ENCODE measurements at places on chromosomes 1 and 21.

DNA sequence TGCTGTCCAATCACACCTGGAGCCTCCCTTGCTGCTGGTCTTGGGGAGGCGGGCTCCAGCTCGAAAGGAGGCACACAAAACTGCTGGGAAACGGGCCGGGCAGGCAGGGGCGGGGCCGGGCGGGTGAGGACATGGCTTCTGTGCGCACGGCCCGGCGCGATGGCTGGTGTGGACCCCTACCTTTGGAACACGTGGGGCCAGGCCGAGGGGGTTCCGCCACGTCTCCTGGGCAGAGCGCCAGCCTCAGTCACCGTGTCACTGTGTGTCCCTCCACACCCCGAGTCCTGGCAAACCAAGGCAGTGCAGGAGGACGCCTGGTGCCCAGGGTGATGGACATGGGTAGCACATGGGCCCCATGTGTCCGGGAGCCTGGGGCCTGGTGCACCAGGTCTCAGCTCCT is 42.0 kb upstream of the ADARB1 start:
- DNase-seq = no peak

DNA sequence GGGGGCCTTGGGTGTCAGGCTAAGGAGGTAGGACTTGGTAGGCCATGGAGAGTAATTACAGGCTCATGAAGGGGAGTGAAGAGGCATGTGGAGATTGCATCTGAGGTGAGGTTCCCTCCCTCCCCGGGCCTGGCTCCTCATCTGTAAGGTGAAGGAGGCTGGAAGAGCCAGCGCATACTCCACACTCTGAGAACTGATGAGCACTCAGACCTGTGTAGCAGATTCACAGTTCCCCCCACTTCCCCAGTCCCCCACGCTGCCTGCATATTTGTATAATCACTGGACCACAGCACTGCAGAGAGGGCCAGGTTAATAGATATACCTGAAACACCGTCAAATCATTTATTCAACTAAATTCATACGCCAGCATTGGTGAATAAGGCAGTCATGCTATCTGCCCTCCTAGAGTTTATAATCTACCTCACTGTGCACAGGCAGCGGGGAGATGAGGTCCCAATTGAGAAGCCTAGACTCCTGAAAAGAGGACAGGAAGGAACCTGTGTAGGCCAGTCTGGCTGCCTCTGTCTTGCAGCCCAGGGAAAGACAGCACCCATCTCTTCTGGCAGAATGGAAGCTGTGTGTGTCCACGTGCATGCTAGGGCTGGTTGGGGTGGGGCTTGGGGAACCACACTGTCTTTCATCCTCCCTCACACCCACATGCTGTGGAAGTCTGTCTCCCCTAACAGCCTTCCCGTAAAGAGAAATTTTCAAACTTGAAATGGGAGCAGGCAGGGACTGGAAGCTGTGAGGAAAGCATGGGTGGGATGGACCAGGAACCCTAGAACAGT is 110.6 kb upstream of the ATP1A1 start:
- no peak for DNase-seq

DNA sequence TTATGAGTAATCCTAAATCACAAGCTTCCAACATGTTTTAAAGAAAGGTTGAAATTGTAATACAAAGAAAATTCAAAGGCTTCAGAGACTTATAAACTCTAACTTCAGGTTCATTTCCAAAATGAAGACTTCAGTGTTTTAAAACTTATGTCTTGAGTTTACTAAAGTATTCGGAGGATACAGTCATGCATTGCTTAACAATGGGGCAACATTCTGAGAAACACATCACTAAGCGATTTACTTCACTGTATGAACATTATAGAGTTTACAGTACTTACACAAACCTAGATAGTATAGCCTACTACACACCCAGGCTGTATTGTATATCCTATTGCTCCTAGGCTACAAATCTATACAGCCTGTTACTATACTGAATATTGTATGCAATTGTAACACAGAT is 38.3 kb downstream of the CEP170 start:
- DNase-seq = no peak

- peak; percentile 25 for DNase-seq
Measured at GRCh38 chr1:157269656-157270375, 131.6 kb upstream of the ETV3 start.

- DNase-seq = no peak
Measured at GRCh38 chr21:26804895-26805609, 40.2 kb downstream of the ADAMTS1 start.

GRCh38 chr1:108668777-108669176 is 7.9 kb upstream of the HENMT1 start:
- DNase-seq = no peak

DNA sequence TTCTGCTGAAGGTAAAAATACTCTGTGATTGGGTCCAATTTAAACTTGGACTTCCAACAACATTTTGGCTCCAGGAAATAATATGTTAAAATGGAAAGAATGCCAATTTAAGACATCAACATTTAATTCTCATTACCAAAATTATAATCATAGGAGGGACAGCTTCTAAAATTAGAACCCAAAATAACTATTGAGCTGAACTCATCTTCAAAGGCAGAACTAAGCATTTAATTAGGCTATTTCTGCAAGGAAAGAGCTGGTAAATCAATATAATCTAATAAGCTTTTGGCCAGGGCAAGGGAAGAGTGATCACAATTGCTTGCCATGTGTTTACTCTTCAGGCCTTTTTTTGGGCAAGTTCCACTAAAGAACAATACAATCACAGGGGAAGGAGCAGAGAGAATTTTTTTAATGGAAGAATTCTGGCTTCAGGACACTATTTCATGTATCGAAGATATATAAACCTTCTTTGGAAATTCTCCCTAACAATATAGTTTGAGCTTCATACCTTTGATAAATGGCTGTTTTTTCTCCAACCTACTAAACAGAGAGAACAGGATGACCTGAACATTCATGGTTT is 133.1 kb upstream of the PTBP2 start:
- no peak for DNase-seq

GRCh38 chr1:14977338-14977931 is 176.1 kb upstream of the TMEM51 start:
- DNase-seq = no peak

- DNase-seq = no peak
Measured at GRCh38 chr1:244709476-244710368, 56.8 kb downstream of the DESI2 start.

GRCh38 chr21:39319251-39319756 is 5.9 kb upstream of the BRWD1 start:
- DNase-seq = no peak

DNA sequence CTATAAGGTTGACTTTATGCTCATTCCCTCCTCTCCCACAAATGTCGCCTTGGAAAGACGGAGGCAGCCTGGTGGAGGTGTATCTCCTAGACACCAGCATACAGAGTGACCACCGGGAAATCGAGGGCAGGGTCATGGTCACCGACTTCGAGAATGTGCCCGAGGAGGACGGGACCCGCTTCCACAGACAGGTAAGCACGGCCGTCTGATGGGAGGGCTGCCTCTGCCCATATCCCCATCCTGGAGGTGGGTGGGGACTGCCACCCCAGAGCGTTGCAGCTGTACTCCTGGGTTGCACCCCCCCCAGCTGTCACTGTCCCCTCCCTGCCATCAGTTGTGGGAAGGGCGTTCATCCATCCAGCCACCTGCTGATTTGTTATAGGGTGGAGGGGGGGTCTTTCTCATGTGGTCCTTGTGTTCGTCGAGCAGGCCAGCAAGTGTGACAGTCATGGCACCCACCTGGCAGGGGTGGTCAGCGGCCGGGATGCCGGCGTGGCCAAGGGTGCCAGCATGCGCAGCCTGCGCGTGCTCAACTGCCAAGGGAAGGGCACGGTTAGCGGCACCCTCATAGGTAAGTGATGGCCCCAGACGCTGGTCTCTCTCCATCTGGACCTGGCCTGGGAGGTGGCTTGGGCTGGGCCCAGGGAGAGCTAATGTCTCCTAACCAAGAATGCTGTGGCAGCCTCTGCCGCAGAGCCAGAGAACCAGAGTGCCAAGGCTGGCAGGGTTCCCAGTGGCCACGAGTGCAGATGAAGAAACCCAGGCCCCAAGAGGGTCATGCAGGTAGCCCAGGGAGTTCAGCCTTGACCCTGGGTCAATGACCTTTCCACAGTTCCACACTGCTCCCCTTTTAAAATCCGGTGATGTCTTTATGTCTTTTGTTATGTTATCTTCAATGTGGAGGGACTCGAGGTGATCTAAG is 13.1 kb downstream of the PCSK9 start:
- DNase-seq = no peak

DNA sequence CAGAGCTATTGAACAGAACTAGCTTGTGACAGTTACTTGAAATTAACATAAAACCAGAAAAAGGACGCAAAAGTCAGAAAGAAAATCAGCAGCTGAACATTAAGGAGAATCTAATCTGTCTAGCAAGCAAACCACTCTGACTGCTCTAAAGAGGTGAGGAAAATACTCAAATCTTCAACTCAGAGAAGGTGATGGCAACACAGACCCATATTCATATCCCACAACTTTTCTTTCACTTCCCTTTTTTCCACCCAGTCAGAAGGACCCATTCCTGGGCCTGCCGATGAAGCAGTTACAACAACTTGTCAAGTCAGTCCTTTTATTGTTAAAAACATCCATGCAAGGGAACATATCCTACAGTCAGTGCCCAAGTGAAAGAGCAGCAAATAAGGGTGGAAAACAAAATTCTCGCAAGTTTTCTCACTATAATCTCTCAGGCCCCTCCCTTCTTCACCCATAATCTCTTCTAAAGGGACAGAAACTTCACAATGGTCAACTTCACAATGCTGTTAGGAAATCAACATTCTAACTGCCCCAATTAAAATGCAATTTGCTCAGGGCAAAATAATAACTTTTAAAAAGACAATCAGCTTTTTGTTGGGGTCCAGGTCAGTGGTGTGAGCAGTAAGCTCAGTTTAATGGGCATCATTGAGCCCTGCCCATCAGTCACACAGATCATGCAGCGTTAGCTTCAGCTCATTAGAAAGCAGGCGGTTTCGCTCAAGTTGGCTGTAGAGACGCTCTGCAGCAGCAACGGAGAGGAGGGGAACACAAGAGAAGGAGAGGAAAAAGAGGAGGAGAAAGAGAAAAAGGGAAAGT is 3.6 kb upstream of the NUP210L start:
- DNase-seq = no peak

DNA sequence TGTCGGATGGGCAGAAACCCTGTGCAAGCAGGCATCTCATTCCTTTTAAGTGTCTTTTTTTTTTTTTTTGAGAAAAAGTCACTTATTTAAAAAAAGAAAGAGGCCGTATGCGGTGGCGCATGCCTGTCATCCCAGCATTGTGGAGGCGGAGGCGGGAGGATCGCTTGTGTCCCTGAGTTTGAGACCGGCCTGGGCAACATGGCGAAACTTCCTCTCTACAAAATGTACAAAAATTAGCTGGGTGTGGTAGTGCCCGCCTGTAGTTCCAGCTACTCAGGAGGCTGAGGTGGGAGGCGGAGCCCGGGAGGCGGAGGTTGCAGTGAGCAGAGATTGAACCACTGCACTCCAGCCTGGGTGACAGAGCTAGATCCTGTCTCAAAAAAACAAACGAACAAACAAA is 1.7 kb downstream of the GPR137B start:
- no peak for DNase-seq

- DNase-seq = no peak
Measured at GRCh38 chr1:190455631-190456030, 22.0 kb downstream of the BRINP3 start.

GRCh38 chr1:174580801-174581200 is 133.0 kb downstream of the GPR52 start:
- no peak for DNase-seq

- no peak for DNase-seq
Measured at GRCh38 chr21:23887725-23888306, 1719.5 kb downstream of the MRPL39 start.

DNA sequence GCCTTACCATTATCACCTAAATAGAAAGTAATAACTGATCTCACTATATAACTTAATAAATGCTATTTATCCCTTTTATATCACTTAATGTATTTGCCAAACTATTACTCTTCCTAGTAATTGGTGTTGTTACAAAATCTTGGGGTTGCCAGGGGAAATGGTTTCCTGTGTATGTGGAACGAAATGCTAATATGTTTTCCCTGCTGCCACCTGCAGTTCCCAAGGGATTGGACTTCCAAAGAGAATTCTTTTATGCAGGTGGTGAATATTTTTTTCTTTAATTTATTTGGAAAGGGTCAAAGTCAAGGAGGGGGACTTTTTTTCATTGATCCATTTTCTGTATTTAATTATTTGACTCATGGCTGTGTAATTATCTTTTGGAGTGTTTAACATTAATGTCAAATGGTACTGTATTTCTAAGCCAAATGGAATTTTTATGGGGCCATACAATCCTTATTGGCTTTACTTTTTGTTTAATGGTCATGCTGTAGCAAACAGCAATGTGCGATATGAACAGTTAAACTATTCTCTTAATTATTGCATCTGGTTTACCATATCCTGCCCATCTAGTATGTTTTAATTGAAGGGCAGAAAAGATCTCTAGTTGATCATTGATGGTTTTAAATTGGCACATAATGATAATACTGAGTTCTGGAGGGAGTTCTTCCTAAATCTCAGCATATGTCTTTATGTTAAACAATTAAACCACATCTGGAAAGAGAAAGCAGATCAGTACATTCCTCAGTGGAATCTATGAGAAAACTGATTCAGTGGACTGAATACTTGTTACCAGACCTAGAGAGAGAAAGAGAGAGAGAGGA is 486.3 kb downstream of the TTLL7 start:
- no peak for DNase-seq

- no peak for DNase-seq
Measured at GRCh38 chr1:226688056-226688748, 50.9 kb downstream of the ITPKB start.

DNA sequence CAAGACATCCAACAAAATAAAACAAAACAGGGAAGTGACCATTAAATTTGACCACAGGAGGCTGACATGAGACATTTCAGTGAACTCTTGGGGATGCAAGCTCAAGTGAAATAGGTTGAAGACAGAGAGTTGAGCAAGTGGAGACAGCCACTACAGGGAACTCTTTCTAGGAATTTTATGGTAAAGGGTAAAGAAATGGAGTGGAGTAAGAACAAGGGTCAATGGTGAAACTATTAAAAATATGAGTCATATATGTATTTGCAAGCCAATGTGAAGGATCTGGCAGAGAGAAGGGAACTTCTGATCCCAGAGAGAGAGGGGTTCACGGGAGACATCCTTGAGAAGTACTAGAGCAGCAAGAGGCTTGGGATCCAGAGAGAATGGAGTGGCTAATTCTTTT is 9.1 kb upstream of the TRABD2B start:
- DNase-seq = no peak

GRCh38 chr1:170776252-170776651 is 112.3 kb downstream of the PRRX1 start:
- DNase-seq = no peak

DNA sequence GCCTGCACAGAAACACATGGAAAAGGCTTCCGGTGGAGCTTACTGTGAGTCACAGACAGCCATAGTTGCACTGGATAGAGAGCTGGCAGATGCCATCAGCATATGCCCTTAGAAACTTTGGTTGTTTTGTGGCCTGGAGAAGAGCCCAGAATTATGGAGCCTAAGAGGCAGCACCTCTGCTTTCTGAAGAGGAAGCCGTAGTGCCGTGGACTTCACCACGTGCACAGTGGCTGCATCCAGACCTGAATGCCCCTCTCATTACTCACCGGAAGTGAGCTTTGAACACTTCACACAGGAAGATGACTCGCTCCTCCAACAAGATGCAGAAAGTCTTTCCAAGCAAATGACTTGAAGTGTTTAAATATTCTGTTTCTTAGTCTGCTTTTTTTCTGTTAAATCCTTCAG is 28.4 kb downstream of the JUN start:
- peak; percentile 33 for DNase-seq

- DNase-seq = no peak
Measured at GRCh38 chr1:45589861-45590260, 6.0 kb downstream of the NASP start.

GRCh38 chr1:6948861-6949260 is 163.6 kb downstream of the CAMTA1 start:
- DNase-seq = no peak
